ENCODE measurements at places on chromosomes 2 and 18.

DNA sequence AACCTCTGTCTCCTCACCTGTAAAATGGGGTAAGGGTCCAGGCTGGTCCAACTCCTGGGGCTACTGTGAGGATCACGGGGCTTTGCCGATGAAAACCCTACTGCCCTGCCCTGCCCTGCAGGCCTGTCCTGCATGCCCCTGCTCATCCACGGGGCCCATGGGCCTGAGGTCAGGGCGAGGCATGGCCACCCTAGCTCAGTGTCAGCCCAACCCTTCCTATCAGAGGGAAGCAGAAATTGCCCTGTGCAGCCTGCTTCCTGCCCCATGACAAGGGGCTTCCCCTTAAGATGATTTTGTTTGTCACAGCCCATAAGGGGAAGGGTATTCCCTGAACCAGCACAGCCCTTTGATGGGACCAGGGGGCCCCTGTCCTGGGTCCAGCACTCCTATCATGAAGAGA lies 353.6 kb upstream of the ID2 start:
- no peak for DNase-seq

- no peak for DNase-seq
Observed at GRCh38 chr2:177298191-177298590, 33.7 kb upstream of the NFE2L2 start.

- DNase-seq, result no peak
Observed at GRCh38 chr18:22594155-22594690, 176.5 kb upstream of the CTAGE1 start.

DNA sequence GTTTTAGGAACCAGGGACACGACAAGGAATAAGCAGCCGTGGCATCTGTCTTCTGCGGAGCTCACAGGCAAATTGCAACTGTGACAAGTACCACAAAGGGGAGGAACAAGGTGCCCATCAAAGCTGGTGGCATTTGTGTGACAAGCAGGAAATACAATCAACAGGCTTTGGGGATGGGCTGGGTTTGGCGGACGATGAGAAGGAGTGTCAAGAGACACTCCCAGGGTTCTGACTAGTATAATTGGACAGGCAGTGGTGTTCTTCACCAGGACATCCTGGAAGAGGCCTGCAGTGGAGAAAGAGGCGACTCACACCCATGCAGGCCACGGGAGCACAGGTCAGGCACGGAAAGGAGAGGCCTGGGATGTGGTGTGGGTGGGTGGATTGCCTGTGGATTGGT lies 14.2 kb upstream of the SPATA3 start:
- DNase-seq, result no peak

DNA sequence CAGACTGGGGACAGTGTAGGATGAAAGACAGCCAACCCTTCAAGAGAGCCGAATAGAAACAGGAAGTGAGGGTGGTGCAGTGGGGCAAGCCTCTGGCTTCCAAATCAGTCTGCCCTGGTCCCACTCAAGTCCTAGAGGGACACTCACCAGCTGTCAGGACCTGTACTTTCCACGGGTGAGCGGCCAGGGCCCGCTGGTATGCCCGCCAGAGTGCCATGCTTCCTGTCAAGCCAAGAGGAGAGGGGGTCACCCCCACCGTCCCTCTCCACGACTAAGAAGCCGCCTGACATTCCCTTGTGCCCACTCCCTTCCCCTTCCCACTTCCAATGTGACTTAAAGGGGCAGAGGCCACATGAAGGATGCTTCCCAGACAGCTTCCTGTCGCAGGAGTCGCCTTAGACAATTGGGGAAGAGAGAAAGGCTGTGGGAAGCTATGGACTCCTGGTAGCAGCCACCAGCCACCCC lies 564 bp downstream of the MPV17 start:
- DNase-seq, result no peak

GRCh38 chr2:101610750-101611315 lies 86.7 kb upstream of the MAP4K4 start:
- no peak for DNase-seq

Data from HFF-Myc (cell line).